Smooth muscle cell of trachea (primary cell): ENCODE measurements at places on chromosomes 6 and 20. TPM values are rescaled to one million over a fixed set of nuclear protein-coding genes. Genes with fewer than 3 reads are reported as not detected.

Gene CYP39A1
- 1.3 and 1.7 TPM in 2 replicates for total RNA-seq

Gene LHFPL5
- not detected in 2 replicates for total RNA-seq

Gene RFX6
- not detected in 2 replicates for total RNA-seq

Gene PSMB1
- total RNA-seq = 175 and 342 TPM in 2 replicates

Gene FRMD1
- not detected in 2 replicates for total RNA-seq

Gene COL21A1
- 4.6 and 17.6 TPM in 2 replicates for total RNA-seq

Gene AIF1
- total RNA-seq = not detected in 2 replicates

Gene TGM2
- total RNA-seq = 72.3 and 109 TPM in 2 replicates

Gene PRDM13
- not detected in 2 replicates for total RNA-seq

Gene TNNC2
- 1.0 and 2.2 TPM in 2 replicates for total RNA-seq

Gene OR2B6
- total RNA-seq = not detected in 2 replicates

Gene HLA-DMA
- total RNA-seq = 4.7 and 14.1 TPM in 2 replicates

Gene MEI4
- total RNA-seq = not detected in 2 replicates

Gene SLC22A16
- 0.15 TPM in 1 of 2 replicates, not detected in the other for total RNA-seq

Gene SLC52A3
- not detected in 2 replicates for total RNA-seq

Gene LCA5
- total RNA-seq = 4.8 and 8.3 TPM in 2 replicates

Gene ARMC2
- 2.2 and 3.1 TPM in 2 replicates for total RNA-seq

Gene NINL
- total RNA-seq = 12.9 and 16.3 TPM in 2 replicates

Gene TPBG
- total RNA-seq = 69.0 and 71.4 TPM in 2 replicates

Gene WFDC10B
- total RNA-seq = not detected in 2 replicates

Gene BPIFB4
- not detected in 2 replicates for total RNA-seq

Gene UBE2V1
- total RNA-seq = 56.4 and 69.0 TPM in 2 replicates

Gene MEP1A
- total RNA-seq = not detected in 2 replicates

Gene PTCRA
- not detected in 2 replicates for total RNA-seq

Gene OXT
- total RNA-seq = not detected in 2 replicates

Gene PRRT1
- 0.33 and 0.44 TPM in 2 replicates for total RNA-seq

Gene RAD21L1
- under 0.01 TPM in 1 of 2 replicates, not detected in the other for total RNA-seq

Gene FOXC1
- total RNA-seq = 5.4 and 7.6 TPM in 2 replicates

Gene TRIM15
- not detected in 2 replicates for total RNA-seq

Gene TRIM40
- total RNA-seq = not detected in 2 replicates

Gene PLCB4
- total RNA-seq = 9.3 and 12.2 TPM in 2 replicates

Gene NUP43
- total RNA-seq = 16.9 and 31.1 TPM in 2 replicates

Gene PPP1R3D
- total RNA-seq = 5.4 and 8.9 TPM in 2 replicates

Gene TAGAP
- not detected in 2 replicates for total RNA-seq

Gene MAP1LC3A
- total RNA-seq = 14.1 and 52.8 TPM in 2 replicates

Gene BCL2L1
- 68.7 and 87.5 TPM in 2 replicates for total RNA-seq

Gene EYA4
- 26.2 and 29.9 TPM in 2 replicates for total RNA-seq

Gene MATN4
- 0.33 TPM in 1 of 2 replicates, not detected in the other for total RNA-seq

Gene HCRTR2
- not detected in 2 replicates for total RNA-seq

Gene CST4
- not detected in 2 replicates for total RNA-seq

Gene LIN28B
- not detected in 2 replicates for total RNA-seq

Gene HMGA1
- total RNA-seq = 310 and 349 TPM in 2 replicates

Gene PRL
- total RNA-seq = not detected in 2 replicates
